ENCODE measurements at places on chromosomes 2 and 18. TPM values are rescaled to one million over a fixed set of nuclear protein-coding genes. Genes with fewer than 3 reads are reported as not detected.

The FSIP2 gene
- 1.9 TPM for total RNA-seq

The SGPP2 gene
- total RNA-seq, result 0.11 TPM

The NEB gene
- 2.1 TPM for total RNA-seq

GRCh38 chr2:167616997-167617396 lies 630.4 kb downstream of the STK39 start:
- no peak overlapping the region for H3K27ac ChIP-seq
- peaks cover 4% of the 10 kb centered on the region for H3K4me1 ChIP-seq
- H3K36me3 ChIP-seq, result peaks cover 5% of the 10 kb centered on the region
- no peaks in the 10 kb centered on the region for H3K27me3 ChIP-seq

The IL1RL2 gene
- 0.11 TPM for total RNA-seq

All from WTC11 (cell line).